ENCODE measurements at places on chromosomes 12 and 14.

GRCh38 chr14:63180011-63180410 is 24.2 kb upstream of the RHOJ start:
- no peak for DNase-seq

DNA sequence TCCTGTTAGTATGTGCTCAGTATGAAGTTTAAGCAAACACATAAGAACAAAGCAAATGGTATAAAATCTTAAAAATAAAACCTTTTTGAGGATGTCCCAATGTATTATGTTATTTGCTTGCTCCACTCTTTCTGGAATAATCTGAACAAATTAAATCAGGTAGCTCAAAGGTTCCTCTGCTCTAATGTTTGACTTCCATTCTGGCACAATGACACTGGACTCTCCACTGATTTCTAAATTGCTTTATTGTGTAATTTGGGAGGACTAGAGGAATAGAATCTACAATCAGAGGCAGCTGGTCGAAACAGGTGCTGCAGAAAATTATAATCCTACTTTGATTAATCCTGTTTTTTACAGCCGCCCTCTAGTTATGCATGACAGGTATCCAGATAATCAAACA is 523.7 kb upstream of the FOXG1 start:
- DNase-seq: no peak

DNA sequence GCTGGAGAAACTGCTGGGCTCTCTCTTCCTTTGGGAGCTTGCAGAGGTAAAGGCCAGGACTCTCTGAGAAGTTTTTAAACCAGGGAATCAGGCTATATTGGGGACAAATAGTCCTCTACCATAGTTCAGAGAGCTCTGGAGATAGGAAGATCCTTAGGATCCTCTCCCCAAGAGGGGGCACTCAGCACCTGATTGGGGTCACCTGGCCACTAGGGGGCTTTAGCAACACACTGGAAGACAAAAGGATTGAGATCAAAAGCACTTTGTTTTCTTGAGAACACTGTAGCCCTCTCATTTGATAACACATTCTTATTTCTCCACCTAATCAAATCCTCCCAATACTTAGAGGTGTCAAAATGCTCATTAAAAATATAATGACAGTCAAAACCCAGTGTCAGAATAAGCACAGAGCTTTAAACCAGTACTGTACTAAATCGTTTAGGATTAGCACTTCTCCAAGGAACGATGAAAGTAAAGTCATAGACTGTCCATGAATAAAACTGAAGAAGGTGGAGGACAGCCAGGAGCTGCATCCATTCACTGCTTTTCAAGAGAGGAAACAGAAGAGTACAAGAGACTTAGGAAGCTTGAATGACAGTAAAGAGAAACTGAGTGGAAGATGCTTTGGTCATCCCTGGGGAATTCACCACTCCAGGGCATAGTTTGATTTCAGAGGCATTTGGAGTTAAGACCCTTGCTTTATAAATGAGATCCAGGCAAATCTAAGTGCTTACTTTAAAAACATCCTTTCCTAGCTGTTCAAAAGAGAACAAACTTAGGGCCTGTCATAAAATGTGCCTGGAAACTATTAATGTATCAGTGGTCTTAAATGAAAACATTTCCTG is 26.5 kb downstream of the BMP4 start:
- DNase-seq: peak; percentile 66

DNA sequence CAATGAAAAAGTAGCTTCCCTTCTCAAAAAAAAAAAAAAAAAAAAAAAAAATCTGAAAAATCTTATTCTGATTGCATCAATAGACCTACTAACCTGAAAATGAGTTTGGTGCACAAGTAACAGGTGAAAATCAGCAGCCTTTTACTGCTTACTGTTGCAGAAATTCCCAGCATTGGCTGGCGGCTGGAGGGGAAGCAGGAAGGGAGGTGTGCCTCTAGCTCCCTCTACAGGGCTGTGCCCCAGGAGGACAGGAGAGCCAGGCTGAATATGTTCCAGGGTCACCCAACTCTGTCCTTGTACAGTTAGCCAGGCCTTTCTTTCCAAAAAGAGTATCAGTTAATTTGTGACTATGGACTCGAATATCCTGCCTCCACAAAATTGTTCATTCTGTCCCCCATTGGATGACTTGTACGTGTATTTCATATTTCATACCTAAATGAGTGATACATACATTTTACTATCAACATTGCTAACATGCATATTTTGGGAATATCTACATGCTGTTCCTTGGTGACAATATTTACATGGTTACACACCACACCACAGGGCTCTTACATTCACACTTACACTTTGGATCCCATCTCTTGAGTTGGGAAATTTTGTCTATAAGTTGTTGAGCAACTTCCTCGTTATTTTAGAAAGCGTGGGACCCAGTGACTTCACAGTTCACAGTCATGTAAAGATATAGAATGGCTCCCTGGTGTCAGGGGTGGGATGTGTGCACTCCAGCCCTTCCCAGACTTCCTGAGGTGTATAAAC is 124.8 kb downstream of the SAMD4A start:
- DNase-seq: peak; percentile 76

GRCh38 chr12:110107369-110108281 is 16.5 kb upstream of the IFT81 start:
- no peak for DNase-seq

DNA sequence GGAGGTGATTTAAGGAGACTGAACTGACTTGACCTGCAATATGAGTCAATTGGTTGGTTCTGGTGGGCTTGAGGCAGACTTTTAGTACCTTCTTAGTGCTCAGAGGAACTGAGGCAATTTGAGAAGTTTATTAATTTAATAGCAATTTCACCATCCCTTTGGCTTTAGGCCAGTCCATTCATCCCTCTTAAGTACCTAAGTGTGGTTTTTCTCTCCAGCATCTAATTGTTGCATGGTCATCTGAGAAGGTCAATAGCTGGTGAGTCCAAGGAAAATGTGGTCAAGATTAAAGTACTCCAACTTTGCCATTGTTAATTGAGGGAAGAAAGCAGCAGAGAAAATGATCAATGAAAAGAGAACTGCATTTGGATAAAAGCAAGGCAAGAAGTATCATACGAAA is 115.4 kb upstream of the DYRK2 start:
- no peak for DNase-seq

DNA sequence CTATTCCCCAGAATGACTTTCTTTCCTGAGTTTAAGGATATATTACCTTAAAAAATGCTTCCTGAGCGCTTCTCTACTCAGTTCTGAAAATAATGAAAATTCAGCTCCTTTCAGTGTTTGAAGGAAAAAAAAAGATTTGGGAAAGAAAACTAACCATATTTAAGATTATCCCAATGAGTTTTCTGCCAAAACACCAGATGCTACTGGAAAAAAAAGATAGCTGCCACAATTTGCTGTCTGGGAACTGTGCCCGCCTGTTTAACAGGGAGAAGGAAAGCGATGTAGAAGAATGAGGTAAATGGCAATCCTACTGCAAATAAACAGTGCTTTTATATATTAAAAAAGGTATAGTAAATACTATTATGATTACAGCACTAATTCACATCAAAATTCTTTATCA is 367.6 kb upstream of the PRICKLE1 start:
- DNase-seq: peak; percentile 78

DNA sequence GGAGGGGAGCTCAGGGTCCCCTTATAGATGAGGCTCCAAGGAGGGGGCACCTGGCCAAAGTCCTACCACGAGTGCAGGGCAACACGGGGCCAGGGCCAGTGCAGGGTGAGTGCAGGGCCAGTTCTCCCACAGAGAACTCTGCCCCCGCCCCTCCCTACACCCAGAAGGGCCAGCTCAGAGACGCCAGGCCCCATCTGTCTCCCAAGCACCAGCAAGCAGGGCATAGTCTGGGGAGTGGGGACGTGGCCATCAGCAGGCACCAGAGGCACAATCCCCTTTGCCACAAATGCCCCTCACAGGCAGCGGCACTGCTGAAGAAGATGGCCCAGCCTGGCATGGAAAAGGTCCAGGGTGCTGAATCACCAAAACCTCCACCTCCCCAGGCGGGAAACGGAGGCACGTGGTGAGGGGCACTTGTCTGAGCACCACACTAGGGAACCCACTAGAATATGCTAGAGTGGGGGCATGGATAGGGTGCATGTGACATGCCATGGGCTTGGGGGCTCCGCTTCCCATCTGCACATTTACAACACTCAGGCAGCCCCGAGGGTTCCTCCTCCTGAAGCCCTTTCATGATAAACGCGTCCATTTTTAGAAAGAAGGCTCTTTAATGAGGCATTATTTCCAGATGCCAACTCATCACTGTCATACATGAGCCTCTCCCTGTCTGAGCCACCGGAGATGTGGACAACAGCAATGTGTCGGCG is 17.8 kb downstream of the CCDC85C start:
- DNase-seq: peak; percentile 4

GRCh38 chr12:4700621-4701026 is 19.6 kb upstream of the GALNT8 start:
- DNase-seq: no peak

GRCh38 chr14:63760014-63760413 is 32.1 kb upstream of the SGPP1 start:
- no peak for DNase-seq

DNA sequence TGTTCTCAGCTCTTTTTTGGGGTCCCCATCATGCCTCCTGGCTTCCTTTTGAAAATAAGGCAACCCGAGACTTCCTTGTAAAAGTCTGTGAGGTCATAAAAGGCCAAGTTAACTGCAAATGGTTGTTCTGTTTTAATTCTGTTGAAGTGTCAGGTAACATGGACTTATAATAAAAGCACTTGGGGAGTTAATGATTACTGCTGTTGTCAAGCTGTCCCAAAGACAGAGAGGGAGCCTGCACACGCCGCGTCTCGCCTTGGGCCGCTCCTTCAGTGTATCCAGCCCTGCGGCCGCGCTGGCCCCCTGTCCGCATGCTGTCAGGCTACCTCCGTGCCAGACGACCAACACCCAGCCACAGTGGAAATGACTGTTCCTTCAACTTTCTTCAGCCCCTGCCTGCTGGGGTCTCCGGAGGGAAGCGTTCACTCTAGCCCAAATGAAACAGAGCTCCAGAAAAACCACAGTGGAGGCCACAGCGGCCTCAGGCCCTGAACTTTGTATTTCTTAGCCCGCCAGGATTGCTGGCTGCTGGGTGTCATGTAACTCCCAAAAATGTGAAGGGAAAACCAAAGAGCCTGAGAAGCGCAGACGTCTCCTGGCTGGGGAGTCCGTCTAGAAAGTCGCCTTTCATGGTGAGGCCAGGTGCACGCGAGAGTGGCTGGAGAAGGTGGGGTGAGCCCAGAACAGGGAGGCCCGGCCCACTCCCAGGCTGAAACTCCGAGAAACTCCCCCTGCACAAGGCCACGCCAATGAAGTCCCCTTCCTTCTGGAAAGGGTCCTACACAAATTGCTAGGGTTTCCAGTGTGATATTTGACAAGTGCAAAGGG is 189.1 kb downstream of the ZFP36L1 start:
- DNase-seq: no peak

GRCh38 chr14:76887191-76887590 is 61.0 kb downstream of the LRRC74A start:
- no peak for DNase-seq

- no peak for DNase-seq
Observed at GRCh38 chr12:67662910-67663538, 14.5 kb downstream of the DYRK2 start.

DNA sequence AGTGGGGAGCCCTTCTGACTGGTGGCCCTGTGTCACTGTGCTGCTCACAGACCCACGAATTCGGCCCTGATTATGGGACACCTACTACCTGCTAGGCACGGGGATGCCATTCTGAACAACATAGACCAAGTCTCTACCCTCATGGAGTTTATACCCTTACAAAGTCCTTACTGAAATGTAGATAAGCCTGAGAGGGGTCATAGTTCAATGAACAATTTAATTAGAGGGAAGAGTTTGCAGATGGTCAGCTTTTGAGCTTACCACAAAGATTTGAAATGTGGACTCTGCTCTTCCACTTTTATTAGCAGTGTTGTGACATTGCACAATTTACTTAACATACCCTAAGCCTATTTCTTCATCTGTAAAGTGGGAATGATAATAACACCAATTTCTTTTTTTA is 161.1 kb downstream of the MYRFL start:
- no peak for DNase-seq
